ENCODE measurements at places on chromosomes 5 and 9. TPM values are rescaled to one million over a fixed set of nuclear protein-coding genes. Genes with fewer than 3 reads are reported as not detected.

DNA sequence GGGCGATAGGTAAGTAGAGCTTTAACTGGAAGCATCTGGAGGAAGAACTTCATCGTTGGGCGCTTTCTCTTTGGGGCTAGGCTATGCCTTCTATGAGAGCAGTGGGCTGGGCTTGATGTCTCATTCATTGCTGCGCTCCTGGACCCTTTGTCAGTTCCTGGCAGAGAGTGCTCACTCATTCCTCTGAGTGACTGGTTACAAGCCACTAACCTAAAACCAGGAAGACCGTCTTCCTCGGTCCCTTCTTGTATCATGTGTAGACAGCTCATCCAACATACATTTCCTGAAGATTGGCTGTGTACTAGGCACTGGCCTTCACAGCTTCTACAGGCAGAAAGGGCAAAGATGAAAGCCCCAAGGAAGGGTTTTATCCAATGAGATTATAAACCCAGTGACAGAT, 6.4 kb downstream of the SWI5 start:
- no peak for DNase-seq
- H3K4me1 ChIP-seq = no peaks in the 10 kb centered on the region
- H3K36me3 ChIP-seq = no peaks in the 10 kb centered on the region
- no peak overlapping the region for H3K4me3 ChIP-seq
- H3K27ac ChIP-seq = no peak overlapping the region

- H3K27me3 ChIP-seq = no peaks in the 10 kb centered on the region
- no peak overlapping the region for H3K4me3 ChIP-seq
- no peaks in the 10 kb centered on the region for H3K4me1 ChIP-seq
- no peak for DNase-seq
Observed at GRCh38 chr5:126523818-126524510, 71.1 kb downstream of the ALDH7A1 start.

Gene EIF4E1B
- total RNA-seq = not detected

- no peak for DNase-seq
- H3K27me3 ChIP-seq = no peaks in the 10 kb centered on the region
- H3K36me3 ChIP-seq = no peaks in the 10 kb centered on the region
- no peak overlapping the region for H3K4me3 ChIP-seq
Observed at GRCh38 chr5:35285011-35285410, 54.7 kb upstream of the PRLR start.

Gene SNX2
- 47.8 TPM for total RNA-seq

- H3K4me3 ChIP-seq = no peak overlapping the region
- no peak overlapping the region for H3K27ac ChIP-seq
- peaks cover 2% of the 10 kb centered on the region for H3K27me3 ChIP-seq
- H3K4me1 ChIP-seq = no peaks in the 10 kb centered on the region
- H3K36me3 ChIP-seq = no peaks in the 10 kb centered on the region
Observed at GRCh38 chr9:124780060-124780756, 3.3 kb downstream of the OLFML2A start.

DNA sequence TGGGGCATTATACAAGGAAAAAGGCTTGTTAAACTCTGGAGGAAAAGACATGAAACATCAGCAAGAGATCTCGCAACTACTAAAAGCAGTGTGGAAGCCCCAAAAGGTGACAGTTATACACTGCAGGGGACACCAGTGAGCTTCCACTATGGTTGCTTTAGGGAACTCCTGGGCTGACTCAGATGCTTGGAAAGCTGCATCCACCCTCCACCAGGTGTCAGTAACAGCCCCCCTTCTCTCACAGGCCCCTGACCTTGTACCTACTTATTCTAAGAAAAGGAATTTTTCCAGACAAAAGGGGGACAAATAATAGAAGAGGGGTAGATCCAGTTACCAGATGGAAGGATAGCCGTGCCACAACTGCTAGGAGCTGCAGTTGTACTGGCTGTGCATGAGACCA, 154.4 kb upstream of the COX7C start:
- no peak overlapping the region for H3K4me3 ChIP-seq
- no peaks in the 10 kb centered on the region for H3K36me3 ChIP-seq
- no peaks in the 10 kb centered on the region for H3K4me1 ChIP-seq
- H3K27me3 ChIP-seq = no peaks in the 10 kb centered on the region

DNA sequence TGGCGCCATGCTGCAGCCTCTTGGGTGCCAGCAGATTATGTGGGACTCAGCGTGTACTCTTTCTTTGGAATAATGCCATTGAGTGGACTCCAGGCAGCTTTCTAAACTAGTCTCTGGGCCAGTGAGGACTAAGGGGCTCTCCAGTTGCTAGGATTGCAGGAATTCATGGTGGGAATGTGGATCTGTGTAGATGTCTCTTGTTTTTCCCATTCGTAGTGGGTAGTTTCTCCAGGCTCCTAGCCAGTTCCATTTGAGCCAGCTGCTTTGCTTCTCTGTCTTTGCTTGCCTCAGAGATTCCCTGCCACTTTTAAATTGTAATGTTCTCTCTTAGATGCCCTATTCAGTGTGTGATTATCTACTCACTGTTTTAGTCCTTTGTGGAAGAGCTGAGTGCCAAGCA, 42.6 kb downstream of the SLF1 start:
- H3K27ac ChIP-seq = no peak overlapping the region
- no peak for DNase-seq
- H3K27me3 ChIP-seq = no peaks in the 10 kb centered on the region

DNA sequence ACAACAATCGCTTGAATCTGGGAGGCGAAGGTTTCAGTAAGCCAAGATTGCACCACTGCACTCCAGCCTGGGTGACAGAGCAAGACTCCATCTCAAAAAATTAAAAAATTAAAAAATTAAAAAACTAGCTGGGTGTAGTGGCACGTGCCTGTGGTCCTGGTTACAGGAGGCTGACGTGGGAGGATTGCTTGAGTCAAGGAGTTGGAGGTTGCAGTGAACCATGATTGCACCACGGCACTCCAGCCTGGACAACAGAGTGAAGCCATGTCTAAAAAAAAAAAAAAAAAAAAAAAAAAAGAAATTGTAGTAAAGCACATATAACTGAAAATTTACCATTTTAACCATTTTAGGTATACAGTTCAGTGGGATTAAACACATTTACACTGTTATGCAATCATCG, 13.1 kb upstream of the CCIN start:
- H3K4me1 ChIP-seq = peaks cover 24% of the 10 kb centered on the region
- H3K4me3 ChIP-seq = no peak overlapping the region
- DNase-seq = no peak
- H3K27ac ChIP-seq = no peak overlapping the region
- H3K27me3 ChIP-seq = no peaks in the 10 kb centered on the region

DNA sequence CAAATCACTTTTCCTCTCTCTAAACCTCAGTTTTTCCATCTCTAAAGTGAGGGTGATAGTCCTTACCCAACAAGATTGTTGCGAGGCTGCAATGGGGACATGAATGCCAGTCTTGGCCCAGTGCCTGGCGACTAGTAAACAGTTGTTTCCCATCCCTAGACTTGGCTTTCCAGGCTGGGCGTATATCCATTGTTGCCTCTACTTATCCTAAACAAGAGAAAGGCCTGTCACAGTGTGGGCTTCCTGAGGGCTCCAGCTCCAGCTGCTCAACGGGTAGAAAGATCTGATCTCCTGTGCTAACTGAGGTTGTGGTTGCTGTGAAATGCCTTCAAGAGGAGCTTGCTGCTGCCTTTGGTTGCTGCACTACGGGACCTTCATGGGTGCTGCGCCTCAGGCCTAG, 142.0 kb downstream of the NSG2 start:
- no peaks in the 10 kb centered on the region for H3K4me1 ChIP-seq
- no peak overlapping the region for H3K27ac ChIP-seq
- DNase-seq = no peak
- H3K36me3 ChIP-seq = no peaks in the 10 kb centered on the region

Gene NEURL1B
- total RNA-seq = 0.07 TPM

GRCh38 chr5:74384851-74385250, 255.7 kb downstream of the ENC1 start:
- no peaks in the 10 kb centered on the region for H3K4me1 ChIP-seq
- peaks cover 4% of the 10 kb centered on the region for H3K27me3 ChIP-seq
- no peak overlapping the region for H3K27ac ChIP-seq
- no peak overlapping the region for H3K4me3 ChIP-seq
- no peak for DNase-seq
- H3K36me3 ChIP-seq = no peaks in the 10 kb centered on the region

Gene GADD45G
- total RNA-seq = 7.7 TPM

Gene LCNL1
- total RNA-seq = 1.3 TPM

Gene SLC4A9
- total RNA-seq = not detected

GRCh38 chr9:110936719-110937452, 101.4 kb downstream of the LPAR1 start:
- no peak overlapping the region for H3K27ac ChIP-seq
- no peaks in the 10 kb centered on the region for H3K4me1 ChIP-seq
- H3K4me3 ChIP-seq = no peak overlapping the region
- H3K36me3 ChIP-seq = no peaks in the 10 kb centered on the region
- no peaks in the 10 kb centered on the region for H3K27me3 ChIP-seq

Gene LCN15
- total RNA-seq = not detected

Gene LURAP1L
- total RNA-seq = not detected

GRCh38 chr9:85741095-85741874, 469 bp downstream of the AGTPBP1 start:
- H3K27ac ChIP-seq = peak overlapping the region; percentile 72
- H3K36me3 ChIP-seq = no peaks in the 10 kb centered on the region
- peak; percentile 66 for DNase-seq
- H3K4me3 ChIP-seq = peak overlapping the region; percentile 84
- peaks cover 9% of the 10 kb centered on the region for H3K4me1 ChIP-seq

DNA sequence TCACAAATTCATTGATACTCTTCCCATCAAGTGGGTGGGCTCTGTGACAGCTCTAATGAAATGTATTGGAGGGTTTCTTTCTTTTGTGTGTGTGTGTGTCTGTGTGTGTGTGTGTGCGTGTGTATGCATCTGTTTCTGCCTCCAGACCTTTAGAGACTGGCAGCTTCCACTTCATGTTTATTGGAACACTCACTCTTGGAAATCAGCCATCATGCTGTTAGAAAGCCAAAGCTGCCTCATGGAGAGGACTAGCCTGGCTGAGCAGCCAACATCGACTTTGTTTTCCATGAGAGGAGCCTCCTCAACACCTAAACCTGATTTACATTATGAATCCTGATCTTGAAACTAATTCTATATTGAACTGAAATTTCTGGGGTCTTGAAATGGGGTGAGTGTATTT, 128.5 kb upstream of the FAM174A start:
- H3K27ac ChIP-seq = no peak overlapping the region
- no peak for DNase-seq
- no peak overlapping the region for H3K4me3 ChIP-seq
- no peaks in the 10 kb centered on the region for H3K36me3 ChIP-seq
- no peaks in the 10 kb centered on the region for H3K27me3 ChIP-seq

GRCh38 chr9:24041160-24041690, 215.2 kb upstream of the ELAVL2 start:
- no peaks in the 10 kb centered on the region for H3K4me1 ChIP-seq
- H3K27ac ChIP-seq = no peak overlapping the region
- H3K27me3 ChIP-seq = no peaks in the 10 kb centered on the region
- H3K36me3 ChIP-seq = no peaks in the 10 kb centered on the region

DNA sequence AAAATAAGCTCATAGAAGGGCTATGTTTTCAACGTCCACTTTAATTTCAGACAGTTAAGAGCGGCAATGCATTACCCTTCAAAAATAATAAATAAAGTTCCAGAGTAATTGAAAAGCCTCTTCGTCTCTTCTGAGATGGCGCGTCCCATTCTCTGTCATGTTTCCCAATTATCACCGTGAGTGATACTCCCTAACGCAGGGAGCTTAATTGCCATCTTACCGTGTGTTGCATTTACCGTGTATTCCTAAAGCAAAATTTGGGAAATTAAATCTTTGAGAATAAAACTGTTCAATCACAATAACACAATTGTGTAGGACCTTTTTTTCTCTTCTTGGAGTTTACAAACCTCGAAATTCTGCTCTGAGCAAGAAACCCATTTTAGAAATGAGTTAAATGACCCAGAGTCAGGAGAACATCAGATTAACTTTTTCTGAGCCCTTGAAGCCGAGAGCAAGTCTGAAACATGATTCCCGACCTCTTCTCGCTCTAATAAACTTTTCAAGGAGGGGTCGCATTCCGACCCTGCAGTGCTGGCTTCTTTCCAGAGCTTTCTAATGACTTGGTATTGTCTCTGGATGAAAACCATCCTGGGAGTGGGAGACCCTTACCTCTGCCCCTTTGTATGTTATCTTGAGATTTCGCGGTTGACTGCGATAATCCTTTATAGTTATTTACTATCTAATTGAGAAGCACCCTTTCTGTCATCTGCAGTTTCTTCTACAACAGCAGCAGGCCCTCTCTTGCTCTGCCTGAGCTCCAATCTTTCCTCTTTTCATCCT, 251.5 kb downstream of the FSTL4 start:
- H3K4me3 ChIP-seq = no peak overlapping the region
- no peak for DNase-seq
- H3K36me3 ChIP-seq = no peaks in the 10 kb centered on the region
- H3K4me1 ChIP-seq = no peaks in the 10 kb centered on the region
- no peak overlapping the region for H3K27ac ChIP-seq
- H3K27me3 ChIP-seq = peaks cover 14% of the 10 kb centered on the region

GRCh38 chr5:168939887-168940544, 360.8 kb upstream of the PANK3 start:
- DNase-seq = no peak
- H3K4me1 ChIP-seq = no peaks in the 10 kb centered on the region
- no peak overlapping the region for H3K4me3 ChIP-seq
- no peaks in the 10 kb centered on the region for H3K36me3 ChIP-seq
- H3K27me3 ChIP-seq = no peaks in the 10 kb centered on the region

GRCh38 chr5:61596265-61596664, 264.2 kb downstream of the ZSWIM6 start:
- DNase-seq = no peak
- H3K36me3 ChIP-seq = no peaks in the 10 kb centered on the region
- H3K27me3 ChIP-seq = no peaks in the 10 kb centered on the region
- H3K4me3 ChIP-seq = no peak overlapping the region
- H3K4me1 ChIP-seq = no peaks in the 10 kb centered on the region
- H3K27ac ChIP-seq = no peak overlapping the region

DNA sequence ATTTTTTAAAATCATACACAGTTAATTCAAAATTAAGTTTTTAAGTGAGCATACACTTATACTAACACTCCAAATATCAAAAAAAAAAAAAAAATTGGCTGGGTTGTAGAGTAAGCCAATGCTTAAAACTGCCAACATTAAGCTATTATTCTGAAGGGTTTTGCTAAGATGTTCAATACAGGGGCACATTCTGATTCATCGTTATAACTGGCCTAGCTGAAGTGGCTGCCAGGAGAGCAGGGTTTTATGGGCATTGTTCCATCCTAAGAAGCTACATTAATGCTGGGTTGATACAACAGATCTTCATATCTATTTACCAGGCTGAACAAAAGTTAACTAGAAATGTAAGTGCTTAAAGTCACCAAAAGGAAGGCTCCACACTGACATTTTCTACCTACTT, 13.4 kb downstream of the ELAVL2 start:
- DNase-seq = no peak
- no peak overlapping the region for H3K27ac ChIP-seq
- H3K4me1 ChIP-seq = no peaks in the 10 kb centered on the region
- H3K4me3 ChIP-seq = no peak overlapping the region
- H3K27me3 ChIP-seq = no peaks in the 10 kb centered on the region

- H3K4me1 ChIP-seq = no peaks in the 10 kb centered on the region
- no peaks in the 10 kb centered on the region for H3K36me3 ChIP-seq
- H3K4me3 ChIP-seq = no peak overlapping the region
- DNase-seq = no peak
- no peaks in the 10 kb centered on the region for H3K27me3 ChIP-seq
- no peak overlapping the region for H3K27ac ChIP-seq
Observed at GRCh38 chr5:68545636-68546295, 330.2 kb downstream of the PIK3R1 start.
